ENCODE measurements at places on chromosomes 7 and 10.

DNA sequence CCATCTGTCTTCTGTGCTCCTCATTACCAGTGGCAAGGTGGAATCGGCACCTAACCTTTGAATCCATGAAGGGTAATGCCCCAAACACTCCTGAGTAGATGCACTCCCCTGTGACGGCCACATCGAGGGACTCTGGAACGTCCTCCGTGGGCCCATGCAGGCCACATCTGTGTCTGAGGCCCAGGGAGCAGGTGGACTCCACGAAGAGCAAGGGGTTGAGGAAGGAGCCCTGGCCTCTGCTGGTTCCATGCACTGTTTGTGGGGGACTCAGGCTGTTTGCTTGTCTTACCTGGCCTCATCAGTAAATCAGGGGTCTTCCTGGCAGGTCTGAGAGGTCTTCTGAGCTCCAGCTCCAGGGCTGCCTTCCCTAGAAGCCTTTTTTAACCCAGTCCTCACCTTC, 62.6 kb upstream of the HMX3 start:
- DNase-seq = no peak

DNA sequence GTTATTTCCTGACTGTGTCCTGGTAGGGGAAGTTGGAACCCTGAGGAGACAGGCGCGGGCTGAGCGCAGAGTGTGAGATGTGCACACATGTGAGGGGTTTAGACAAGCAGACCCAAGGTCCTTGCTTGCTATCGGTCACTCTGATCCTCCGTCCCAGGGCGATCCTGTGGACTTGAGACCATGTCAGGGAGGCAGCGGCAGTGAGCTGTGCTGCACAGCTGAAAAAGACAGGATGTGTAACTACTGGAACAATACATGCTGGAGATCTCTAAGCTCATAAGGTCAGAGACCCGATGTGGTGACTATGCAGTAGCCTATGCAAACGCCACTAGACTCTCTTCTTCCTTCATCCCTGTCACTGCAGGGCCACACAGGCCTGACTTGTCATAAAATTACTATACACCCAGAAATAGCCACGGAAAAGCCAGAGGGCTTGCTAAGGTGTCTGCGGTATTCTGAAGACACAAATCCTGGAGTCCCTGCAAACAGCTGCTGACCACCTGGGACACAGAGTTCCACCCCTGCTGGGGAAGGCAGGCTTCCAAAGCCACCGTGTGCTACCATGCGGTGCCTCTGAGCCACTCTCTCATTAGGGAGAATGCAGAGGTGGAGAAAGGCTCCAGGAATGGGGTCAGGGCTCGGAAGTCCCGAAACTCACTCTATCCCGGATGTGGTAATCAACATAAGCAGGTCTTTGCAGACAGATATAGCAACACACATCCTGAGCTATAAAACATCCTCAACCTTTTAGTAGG, 91.1 kb upstream of the DDC start:
- no peak for DNase-seq

GRCh38 chr10:97851341-97852001, 1.8 kb downstream of the GOLGA7B start:
- no peak for DNase-seq

- DNase-seq = no peak
Observed at GRCh38 chr10:69703766-69704630, 74.0 kb downstream of the FAM241B start.

DNA sequence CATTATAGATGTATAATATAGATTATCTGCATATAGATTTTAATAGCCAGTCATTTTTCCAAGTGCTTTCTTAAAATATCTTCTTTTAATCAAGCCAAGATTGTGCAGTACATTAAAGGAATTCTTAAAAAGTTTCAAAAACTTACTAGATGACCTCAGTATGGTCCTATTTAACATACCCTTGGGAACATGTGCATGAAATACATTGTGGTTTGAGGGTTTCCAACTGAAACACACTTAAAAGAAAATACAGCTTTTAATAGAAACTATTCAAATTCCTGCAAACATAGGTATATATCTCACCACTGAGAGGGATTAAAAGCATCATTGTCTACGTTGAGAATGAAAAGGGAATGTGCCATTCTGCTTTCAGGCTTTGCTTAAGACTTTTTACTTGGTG, 364.9 kb downstream of the SUGCT start:
- no peak for DNase-seq
